CD4-positive, alpha-beta T cell (primary cell): ENCODE measurements at places on chromosomes 3 and 15.

GRCh38 chr3:187130346-187131066 is 8.8 kb downstream of the RPL39L start:
- peak; percentile 10 for DNase-seq

DNA sequence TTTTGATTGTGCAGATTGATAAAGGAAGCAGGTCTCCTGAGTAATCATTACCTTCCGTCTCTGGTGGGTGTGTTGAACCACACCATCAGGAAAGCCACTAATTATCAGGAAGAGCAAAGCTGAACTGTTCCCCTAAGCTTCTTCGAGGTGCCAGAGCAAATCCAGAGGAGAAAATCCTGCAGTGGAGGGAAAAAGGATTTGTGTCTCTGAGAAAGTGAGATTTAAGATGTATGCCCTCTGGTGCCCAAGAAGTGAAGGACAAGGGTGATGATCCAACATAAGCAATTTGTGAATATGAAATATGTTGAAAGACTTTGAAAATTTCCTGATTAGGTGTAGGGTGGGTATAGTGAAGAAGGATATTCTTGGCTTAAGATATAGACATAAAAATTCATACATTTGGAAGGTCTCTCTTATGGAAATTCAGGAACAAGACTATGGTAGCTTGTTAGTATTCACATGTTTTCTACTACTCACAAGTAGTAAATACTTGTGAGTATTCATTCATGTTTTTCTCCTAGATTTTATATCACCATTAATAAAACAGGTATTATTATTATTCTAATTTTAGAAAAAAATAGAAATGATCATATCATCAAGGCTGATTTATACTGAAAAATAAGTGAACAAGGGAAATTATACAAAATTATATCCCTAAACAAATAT is 34.8 kb downstream of the COMMD2 start:
- no peak for DNase-seq

DNA sequence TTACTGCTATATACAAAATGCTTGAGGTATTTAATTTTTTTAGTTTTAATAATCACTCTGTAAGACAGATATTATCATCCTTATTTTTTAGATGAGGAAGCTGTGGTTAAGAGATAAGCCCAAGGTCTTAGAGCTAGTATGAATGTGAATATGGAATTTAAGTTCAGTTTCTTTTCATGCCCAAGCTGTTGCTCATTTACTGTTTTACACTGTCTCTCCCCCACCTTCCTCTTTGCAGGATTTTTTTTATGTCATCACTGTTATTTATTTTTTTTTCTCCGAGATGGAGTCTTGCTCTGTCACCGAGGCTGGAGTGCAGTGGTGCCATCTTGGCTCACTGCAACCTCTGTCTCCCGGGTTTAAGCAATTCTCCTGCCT is 22.5 kb downstream of the MAP2K5 start:
- DNase-seq = no peak

DNA sequence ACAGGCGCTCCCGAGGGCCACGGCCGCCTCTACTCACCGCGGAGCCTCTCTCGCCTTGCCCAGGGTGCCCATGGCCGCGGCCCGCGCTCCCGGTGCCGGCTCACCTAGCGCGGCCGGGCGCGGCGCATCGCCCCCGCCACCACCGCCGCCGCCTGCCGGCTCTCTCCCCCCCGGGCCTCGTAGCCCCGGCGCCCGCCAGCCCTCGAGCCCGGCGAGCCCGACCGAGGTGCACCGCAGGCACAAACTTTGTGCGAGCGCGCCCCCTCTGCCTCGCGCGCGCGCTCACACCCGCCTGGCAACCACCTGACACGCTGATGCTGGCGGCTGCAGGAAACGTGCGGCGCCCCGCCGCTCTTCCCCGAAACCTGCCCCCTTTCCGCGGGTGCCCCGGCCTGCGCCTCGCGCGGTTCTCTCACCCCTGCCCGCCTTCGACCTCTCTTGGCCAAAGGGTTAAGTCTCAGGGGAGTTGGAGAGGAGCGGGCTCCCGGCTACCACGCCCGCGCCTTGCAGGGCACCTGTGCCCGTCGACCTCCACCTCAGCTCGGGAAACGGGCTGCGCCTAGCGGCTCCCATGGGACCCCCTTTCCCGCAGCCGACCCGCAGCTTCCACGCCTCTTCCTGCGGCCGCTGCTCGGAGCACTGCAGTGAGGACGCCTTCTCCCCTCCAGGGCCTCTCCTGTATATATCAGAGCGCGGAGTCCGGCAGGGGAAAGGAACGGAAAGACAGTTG is at the start of gene RASGRP1:
Gene RASGRP1 (minus strand): TSS at position 258 of the 730 bp plus-strand sequence. CDS start 186 bp downstream, at position 72.
- DNase-seq = peak; percentile 80

- DNase-seq = no peak
Observed at GRCh38 chr3:78839693-78840092, 928.1 kb downstream of the ROBO1 start.

GRCh38 chr15:38671675-38672254 is 107.2 kb upstream of the RASGRP1 start:
- peak; percentile 39 for DNase-seq
